ENCODE measurements at places on chromosomes 12 and 14.

- no peak for DNase-seq
Measured at GRCh38 chr12:112194601-112195247, 69.4 kb downstream of the TRAFD1 start.

GRCh38 chr12:709455-710020 is 42.8 kb upstream of the WNK1 start:
- no peak for DNase-seq

DNA sequence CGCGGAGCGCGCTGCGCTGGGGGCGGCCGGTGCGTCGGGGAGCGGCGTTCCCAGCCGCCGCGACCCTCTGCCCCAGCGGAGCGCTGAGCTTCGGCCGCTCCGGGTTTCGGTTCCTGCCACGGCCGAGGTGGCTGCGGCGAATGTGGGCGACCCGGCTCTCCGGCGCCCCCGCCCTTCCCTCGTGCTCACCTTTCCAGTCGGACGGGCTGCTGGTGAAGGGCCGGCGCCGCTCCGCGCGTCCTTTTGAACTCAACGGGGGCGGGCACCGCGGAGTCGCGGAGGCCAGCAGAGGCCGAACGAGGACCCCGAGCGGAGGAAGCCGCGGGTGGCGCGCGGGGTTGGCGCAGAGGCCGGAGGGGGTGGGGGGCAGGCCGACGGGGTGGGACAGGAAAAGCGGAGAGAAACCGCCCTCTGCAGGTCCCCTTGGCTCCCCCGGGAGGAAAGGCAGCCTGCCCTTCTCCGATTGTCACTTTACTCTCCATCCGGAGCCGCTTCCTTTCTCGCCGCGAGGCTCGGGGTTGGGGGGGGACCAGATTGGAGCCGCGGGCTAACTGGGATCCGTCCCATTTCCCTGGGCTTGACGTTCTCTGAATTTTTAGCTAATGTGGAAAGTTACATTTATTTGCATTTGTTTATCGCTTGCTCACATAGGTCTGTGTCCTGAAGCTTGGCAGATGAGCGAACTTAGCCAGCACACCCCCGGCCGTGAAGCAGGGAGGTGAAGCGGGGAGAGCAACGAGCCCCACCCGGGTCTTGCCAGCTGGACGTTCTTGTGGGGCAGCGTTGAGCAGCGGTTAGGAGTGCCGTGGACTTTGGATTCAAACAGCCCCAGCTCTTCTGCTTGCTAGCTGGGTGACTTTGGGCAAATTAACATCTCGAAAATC is at the start of gene SMAGP:
Gene SMAGP, minus strand, starts transcription at position 349 of the 884 bp plus-strand sequence. CDS start 1,137 bp downstream, outside the sequence.
- peak; percentile 70 for DNase-seq

DNA sequence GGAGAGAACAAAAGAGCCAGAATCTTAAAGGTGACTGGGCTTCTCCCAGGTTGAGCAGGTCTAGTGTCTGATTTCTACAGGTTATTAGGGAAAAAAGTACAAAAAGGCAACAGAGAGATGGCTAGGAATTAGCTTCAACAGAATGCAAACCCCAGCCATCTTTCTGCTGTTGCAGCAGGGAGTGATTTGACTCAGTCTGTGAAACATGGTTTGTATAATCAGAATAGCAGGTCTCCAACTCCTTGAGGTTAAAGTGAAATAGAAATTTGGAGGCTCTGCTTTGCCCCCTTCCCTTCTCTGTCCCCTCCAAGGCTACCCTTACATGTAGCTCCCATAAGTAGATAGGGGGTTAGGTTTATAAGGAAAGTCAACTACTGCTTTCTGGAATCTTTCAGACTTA is 105.8 kb downstream of the AKAP6 start:
- DNase-seq = no peak

DNA sequence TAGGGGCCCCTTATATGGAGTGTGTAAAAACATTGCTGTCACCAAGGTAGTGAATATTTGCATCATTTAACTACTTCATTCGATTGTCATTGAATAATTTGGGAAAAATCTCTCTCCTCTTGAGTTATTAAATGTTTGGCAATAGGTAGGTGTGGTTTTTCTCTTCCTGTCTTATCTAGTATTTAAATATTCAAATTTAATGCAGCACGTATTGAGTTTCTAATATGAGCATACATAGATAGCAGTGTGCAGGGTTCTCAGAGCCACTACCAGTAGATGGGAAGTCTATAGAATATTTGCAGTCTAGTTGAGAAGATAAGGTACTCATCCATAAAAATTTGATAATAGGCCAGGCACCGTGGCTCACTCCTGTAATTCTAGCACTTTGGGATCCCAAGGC is 16.7 kb downstream of the PALS1 start:
- no peak for DNase-seq

DNA sequence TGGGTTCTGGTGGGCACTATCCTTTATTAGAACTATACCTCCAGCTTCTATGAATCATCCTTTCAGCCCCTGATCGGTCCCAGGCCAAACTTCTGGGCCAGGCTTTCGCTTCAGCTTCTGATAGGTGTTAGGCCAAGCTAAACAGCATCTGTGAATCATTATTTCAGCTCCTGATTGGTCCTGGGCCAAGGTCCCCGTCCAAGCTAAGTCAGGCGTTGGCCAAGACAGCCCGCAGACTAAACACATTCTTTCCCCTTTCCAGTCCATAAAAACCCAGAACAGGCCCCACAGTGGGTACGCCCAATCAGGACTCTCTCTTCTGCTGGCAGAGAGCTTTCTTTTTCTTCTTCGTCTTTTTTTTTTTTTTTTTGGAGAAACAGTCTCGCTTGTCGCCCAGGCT is 1808.9 kb upstream of the SEL1L start:
- DNase-seq = no peak

- DNase-seq = no peak
Measured at GRCh38 chr12:122856999-122857671, 21.9 kb downstream of the HIP1R start.

- no peak for DNase-seq
Measured at GRCh38 chr12:54217774-54218241, 29.0 kb upstream of the SMUG1 start.

DNA sequence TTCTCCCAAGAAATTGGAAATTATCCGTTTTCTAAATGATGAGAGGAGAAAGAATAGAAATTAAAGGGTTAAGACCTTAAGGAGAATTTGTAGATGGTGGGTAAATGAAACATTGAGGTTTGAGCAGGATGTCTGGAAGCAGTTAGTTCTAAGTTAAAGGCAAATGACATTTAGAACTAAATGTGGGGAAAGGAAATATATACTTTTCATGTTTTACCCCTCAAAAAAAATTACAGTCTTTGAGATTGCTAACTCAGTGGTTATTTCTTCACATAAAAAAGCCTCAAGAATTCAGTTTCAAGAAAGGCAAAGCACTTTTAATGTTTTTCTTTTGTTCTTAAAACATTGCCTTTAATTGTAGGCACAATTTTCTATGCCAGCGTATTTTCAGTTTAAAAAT is 114.0 kb downstream of the PLEKHA5 start:
- no peak for DNase-seq

DNA sequence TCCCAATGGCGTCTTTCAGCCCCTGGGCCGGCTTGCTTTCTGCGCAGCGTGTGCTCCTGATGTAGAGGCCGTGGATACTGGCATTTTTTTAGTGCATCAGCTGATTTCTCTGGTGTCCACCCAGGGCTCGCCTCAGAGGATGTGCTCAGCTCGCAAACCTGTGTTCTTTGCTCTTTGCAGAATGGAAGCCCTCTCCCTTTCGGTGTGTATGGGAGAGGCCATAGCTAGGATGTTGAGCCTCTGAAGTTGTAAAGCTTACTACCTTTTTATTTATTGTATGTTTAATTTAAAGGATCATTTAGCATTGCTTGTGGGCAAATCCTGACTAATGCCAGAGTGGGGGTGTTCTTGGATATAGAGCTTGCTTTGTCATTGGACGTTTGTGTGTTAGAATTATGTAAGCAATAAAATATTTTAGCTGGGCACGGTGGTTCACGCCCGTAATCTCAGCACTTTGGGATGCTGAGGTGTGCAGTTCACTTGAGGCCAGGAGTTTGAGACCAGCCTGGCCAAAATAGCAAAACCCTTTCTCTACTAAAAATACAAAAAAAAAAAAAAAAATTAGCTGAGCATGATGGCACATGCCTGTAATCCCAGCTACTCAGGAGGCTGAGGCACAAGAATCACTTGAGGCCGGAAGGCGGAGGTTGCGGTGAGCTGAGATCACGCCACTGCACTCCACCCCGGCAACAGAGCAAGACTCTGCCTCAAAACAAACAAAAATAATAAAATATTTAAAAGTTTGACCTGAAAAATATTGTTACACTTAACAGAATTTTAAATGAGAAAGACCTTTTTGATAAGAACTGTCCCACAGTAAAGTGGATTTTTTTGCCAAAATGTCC is 52.6 kb upstream of the MMP17 start:
- no peak for DNase-seq

GRCh38 chr14:21498540-21499526 is 12.3 kb downstream of the METTL3 start:
- DNase-seq = no peak

- no peak for DNase-seq
Measured at GRCh38 chr12:10960211-10960610, 21.1 kb upstream of the TAS2R14 start.

- no peak for DNase-seq
Measured at GRCh38 chr14:93688239-93688666, 100.0 kb downstream of the PRIMA1 start.

DNA sequence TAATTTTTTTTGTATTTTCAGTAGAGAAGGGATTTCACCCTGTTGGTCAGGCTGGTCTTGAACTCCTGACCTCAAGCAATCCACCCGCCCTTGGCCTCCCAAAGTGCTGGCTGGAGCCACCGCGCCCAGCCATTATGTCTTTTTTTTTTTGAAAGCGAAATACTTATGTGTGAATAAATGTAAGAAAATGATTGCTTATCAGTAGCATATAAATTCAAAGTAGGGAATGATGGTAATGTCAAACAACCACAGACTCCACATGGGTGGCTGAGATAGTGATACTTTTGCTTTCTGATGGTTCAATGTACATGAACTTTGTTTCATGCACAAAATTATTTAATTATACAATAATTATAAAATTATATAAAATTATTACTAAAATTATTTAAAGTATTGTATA is 75.8 kb downstream of the PAPLN start:
- no peak for DNase-seq

DNA sequence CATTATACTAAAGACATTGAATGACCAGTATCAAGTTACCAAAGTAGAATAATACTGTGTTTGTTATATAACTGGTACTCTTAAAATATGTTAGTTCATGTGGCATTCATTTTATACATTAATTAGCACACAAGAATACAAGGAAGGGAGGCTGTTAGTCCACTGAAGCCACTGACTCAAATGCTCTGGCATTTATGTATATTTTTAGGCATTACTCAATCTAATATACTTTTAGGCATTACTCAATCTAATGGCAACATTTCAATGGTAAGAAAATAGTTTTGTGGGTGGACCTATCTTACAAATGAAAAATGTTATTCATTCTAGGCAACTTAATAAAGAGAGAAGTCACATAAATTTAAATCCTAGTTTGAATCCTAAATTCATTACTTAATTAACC is 874.4 kb upstream of the USP15 start:
- DNase-seq = no peak

DNA sequence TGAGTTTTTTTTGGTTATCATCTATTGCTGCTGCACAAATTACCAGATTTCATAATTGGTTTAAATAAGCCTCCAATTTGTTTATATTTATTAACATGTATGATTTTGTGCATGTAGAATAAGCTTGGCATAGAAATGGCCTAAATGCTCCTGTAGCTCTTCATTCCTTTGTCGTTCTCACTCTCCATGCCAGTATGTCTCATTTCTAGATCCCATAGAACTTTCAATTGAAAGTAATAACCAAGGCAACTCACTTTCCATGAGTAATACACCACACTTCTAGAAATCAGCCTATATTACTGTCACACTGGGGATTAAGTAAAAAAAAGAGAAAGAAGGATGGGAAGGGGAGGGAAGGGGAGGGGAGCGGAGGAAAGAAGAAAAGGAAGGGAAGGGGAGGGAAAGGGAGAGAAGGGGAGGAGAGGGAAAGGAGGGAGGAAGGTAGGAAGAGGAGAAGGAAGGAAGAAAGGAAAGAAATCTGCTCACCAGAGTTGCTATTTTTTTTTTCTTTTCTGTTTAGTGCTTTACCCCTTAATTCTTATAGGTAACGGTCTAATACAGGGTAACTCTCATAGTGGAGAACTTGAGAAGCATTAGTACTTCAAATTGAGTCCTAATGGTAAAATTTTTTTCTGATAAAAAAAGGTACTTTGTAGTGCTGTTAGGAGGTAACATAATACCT is 45.6 kb downstream of the MDM2 start:
- no peak for DNase-seq

- DNase-seq = no peak
Measured at GRCh38 chr14:76929927-76930326, 98.6 kb downstream of the IRF2BPL start.

- no peak for DNase-seq
Measured at GRCh38 chr14:82999802-83000201, 1466.1 kb upstream of the SEL1L start.

DNA sequence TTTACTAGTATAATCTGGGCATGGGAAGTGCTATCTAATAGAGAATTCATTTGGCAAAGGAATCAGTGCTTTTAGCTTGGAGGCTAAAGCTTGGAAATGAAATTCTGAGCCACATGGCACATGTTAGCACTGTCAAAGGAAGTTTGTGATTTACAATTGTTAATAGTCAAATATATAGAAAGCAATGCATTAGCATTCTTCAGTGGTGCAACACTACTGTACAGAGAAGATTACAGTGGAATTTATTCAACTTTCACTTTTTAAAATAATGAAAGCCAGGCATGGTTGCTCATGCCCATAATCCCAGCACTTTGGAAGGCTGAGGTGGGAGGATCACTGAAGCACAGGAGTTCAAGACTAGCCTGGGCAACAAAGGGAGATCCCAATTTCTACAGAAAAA is 45.9 kb downstream of the PAX9 start:
- DNase-seq = no peak

- no peak for DNase-seq
Measured at GRCh38 chr14:104206281-104206904, 68.0 kb downstream of the KIF26A start.

DNA sequence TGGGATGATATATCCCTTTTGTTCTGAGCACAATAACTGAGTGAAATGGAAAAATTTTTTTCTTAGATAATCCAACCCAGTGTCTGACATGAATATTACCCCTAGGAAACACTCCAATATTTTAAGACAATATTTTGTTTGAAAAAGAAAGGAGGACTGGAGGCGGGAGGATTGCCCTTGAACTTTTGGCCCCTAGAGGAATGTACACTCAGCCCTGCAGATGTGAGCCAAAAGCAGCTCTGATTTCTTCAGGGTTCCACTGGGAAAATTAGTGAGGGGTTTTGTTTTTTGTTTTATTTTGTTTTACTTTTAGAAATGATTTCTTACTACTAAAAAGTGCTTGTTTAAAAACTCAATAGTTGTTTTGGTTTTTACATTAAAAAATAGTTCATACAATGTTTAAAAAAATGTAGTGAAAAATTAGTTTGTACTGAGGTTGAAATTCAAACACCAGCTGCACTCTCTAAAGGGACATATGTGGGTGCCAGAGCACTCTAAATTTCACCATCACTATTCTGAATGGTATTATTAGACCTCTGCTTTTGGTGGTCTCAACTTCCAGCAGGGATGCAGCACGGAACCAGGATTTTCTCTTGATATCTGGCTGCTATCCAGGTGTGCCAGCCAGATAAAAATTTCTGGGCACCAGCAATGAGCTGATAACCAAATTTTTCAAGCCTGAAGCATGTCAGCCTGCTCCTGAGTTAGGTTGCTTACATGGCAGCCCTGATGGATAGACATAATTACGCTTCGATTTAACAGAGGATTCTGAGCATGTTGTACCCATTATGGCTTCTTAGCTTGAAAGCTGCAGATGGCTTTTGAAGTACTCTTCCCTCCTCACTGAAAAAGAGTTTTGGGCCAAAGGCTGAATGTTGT is 141.9 kb downstream of the ANO6 start:
- DNase-seq = no peak

All from activated CD8-positive, alpha-beta memory T cell treated with anti-CD3 and anti-CD28 coated beads, Interleukin-2, amount 50 U/mL, for 48 hours (primary cell).